ENCODE measurements at places on chromosomes 2 and 18. TPM values are rescaled to one million over a fixed set of nuclear protein-coding genes. Genes with fewer than 3 reads are reported as not detected.

Gene REG3G
- total RNA-seq: not detected

Gene REEP1
- 0.15 TPM for total RNA-seq

Gene ABCG5
- not detected for total RNA-seq

Gene NR4A2
- total RNA-seq: 9.3 TPM

Gene EN1
- not detected for total RNA-seq

DNA sequence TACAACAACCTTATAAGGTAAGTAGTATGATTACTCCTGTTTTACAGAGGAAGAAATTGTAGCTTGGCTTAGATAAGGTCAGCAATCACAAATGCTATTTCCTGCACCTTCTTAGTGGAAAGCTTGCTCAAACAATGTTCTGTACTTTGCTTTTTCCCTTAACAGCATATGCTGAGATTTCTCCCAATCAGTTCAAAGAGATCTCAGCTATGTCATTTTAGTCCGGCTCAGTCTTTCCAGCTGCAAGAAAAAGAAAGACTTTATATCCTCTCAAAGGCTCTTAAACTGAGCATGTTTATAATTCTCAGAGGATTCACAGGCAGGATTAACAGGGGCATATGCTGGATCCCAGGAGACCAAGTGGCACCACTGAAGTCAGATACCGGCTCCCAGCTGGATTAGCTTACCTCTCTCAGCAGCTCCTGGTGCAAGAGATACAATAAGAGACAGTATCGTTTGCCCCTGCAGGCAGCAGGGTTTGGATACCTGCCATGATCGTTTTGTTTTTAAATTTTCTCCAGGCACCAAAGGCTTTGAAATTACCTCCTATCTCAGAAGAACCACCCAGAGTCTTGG lies 29.5 kb downstream of the KIAA2012 start:
- no peak for DNase-seq

GRCh38 chr2:143515318-143515717 lies 386.1 kb downstream of the ARHGAP15 start:
- DNase-seq: no peak
